ENCODE measurements at places on chromosomes 11 and 22.

GRCh38 chr11:83011333-83012167 lies 60.1 kb downstream of the RAB30 start:
- no peak for DNase-seq

DNA sequence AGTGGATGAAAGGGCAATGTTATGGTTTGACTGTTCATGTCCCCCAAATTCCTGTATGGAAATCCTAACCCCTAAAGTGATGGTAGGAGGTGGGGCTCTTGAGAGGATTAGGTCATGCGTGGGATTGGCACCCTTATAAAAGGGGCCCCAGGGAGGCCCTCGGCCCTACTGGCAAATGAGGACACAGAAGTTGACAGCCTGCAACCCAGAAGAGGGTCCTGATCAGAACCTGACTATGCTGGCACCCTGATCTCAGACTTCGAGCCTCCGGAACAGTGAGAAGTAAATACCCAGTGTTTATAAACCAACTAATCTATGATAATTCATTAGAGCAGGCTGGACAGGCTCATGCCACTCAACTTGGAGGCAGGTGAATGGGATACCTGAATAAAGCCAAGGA lies 8.7 kb downstream of the IFITM10 start:
- DNase-seq: no peak

- no peak for DNase-seq
Measured at GRCh38 chr22:19039448-19039780, 82.8 kb downstream of the DGCR2 start.

- DNase-seq: no peak
Measured at GRCh38 chr11:19181531-19182261, 20.1 kb downstream of the CSRP3 start.

DNA sequence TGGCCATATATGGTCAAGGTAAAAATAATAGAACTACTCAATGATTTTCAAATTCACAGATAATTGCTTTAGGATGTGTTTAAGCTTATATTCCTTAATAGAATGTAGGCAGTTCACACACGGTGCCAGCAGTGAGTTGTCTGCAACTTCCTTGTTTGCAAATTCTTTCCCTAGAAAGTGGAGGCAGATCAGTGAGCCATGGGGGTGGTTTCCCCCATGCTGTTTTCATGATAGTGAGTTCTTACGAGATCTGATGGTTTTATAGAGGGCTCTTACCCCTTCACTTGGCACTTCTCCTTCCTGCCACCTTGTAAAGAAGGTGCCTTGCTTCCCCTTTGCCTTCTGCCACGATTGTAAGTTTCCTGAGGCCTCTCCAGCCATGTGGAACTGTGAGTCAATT lies 111.8 kb upstream of the LMO1 start:
- no peak for DNase-seq

DNA sequence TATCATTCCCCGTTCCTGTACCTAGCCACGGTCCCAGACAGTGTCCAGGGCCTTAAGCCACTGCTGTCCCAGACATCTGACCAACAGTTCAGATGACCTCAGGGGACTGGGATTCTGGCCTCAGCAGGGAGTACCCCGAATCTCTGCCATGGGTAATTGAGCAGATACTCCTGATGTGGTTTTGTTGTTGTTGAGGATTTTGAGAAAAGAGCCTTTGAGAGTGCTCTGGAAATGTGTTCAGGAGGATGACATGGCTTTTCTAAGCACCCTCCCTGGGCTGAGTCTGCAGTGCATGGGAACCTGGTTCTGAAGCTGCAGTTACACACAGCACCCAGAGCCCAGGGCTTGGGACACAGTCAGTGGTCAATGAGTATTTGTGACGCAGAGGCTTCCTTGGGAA lies 30.4 kb downstream of the ADAMTS15 start:
- DNase-seq: no peak

- no peak for DNase-seq
Measured at GRCh38 chr11:57302489-57302888, 22.3 kb downstream of the TNKS1BP1 start.

DNA sequence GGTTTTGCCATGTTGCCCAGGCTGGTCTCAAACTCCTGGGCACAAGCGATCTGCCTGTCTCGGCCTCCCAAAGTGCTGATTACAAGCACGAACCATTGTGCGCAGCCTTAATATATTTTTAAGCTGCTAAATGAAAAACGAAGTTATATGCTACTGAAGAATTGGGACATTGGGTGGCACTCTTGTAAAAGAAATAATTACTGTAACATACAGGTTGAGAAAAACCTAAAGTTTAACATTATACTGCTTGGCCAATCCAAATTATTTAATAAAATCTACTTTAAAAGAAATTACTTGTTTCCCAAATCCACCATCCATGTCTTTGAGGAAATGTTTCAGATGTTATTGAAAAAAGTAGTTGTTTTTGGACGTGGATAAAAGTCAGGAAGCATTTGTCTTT lies 37.9 kb upstream of the ARHGAP32 start:
- no peak for DNase-seq

DNA sequence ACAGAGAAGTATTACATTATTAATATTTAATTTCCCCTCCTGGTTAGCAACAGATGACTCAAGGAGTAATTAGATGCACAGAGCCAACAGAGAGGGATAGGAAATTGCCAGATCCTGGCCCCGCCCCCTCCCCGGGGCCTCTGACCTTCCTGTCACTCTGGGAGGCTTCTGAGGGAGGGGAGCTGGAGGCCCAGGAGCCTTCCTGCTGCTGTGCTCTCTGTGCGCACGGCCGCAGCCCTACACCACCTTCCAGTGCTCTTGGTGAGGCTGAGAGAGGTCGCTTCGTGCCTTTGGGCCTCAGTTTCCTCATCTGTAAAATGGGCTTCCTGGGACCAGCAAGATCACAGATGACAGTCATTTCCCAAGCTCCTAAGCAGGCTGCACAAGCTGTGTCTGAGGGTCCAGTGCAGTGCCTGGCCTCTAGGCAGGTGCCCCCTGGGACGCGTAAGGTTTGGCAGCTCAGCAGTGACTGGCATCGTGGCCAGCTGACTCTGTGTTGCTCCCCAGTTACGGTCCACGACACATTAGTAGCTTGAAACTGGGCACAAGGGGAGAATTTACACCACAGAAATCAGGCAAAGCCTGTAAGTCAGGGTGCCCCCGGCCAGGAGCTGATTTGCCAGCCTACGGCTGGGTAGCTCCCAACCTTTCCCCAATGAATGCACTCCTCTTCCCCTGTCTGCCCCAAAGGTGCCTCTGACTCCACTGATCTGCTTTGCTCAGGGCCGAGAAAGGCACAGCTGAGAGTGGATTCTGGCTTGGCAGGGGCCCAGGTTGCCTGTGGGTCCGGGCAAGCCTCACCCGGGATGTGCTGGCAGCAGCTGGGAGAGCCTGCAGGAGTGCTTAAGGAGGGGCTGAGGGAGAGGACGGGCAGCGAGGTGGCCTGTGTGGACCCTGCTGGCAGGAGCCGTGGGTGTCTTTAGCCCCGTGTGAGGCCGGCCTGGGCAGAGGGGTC lies 2.3 kb downstream of the ADORA2A start:
- DNase-seq: no peak

DNA sequence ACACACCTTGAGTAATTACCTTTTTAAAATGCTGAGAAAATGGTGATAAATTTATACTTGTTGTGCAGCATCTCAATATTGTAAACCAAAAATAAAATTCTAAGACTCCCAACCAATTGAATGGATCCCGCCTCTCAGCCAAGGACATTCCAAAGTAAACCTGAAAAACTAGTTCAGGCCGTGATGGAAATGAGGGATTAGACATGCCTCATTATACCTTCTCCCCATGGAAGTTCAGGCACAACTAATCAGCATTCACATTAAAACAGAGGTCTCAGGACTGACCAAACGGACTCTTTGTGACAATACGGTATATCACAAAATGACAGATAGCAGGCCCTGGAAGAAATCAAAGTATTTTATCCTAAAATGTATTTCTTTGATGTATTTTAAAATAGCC lies 907.4 kb upstream of the RAG2 start:
- no peak for DNase-seq

DNA sequence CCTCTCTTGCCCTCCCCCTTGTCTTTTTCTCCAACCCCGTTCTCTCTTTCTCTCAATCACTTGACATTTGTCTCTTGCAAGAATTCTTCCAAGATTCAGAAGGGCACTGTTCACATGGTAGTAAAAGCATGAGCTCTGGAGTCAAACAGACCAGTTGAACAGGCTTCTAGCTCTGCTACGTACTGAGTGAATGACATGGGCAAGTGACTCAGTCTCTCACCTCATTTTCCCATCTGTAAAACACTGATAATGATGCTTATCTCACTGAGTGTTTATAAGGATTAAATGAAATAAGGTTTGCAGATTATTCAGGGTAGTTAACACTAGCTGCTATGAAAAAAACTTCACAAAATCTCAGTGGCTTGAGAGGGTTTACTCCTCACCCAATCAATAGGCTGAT lies 5.9 kb upstream of the IL10RA start:
- DNase-seq: no peak

All from right renal cortex interstitium (tissue), 3 donors.